AG09309 (cell line): ENCODE measurements at places on chromosomes 3 and 15.

DNA sequence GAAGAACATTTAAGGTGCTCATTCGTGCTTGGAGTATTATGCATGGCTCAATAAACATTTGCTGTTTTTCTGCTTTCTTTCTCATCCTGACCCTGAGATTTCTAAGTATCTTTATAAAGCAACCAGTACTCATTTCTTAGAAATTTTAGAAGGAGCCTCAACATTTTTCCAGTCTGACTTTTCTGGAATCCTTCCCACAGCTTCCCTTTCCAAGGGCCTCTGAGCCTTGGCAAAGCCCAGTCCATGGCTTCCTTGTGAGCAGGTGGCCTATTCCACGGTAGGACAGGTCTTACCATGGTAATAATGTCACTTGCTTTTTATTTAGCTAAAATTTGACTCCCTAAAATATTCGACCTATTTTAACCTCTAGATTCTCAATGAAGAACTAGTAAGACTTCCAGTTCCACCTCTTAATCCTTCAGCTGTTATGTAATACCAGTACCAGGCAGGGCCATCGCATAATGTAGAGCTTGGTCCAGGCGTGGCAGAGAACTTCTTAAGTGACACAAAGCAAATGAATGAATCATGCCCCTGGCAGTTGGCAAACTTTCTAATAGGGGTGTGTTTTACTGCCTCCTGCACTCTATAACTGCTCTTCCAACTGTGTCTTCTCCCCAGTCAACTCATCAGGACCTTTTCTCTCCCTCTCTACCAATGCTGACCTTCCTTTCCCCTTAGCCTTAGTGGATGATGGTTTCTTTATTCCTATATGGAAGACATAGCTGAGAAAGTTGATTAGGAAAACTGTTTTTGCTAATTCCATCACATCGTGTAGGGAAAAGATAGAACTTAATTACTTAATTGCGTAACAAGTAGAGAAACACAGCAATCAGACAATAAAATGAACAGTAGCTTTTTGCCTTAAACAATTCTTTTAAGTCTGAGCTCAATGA is 894 bp upstream of the TM4SF4 start:
- peak; percentile 70 for DNase-seq

GRCh38 chr15:51093839-51094605 is 684 bp downstream of the TNFAIP8L3 start:
- DNase-seq: no peak

GRCh38 chr3:122356402-122356801 is 26.6 kb downstream of the MIX23 start:
- DNase-seq: no peak

- DNase-seq: no peak
Measured at GRCh38 chr3:180414157-180414556, 187.8 kb upstream of the TTC14 start.

- DNase-seq: no peak
Measured at GRCh38 chr15:100053474-100054121, 288.2 kb downstream of the ADAMTS17 start.
